Effector memory CD4-positive, alpha-beta T cell (primary cell): ENCODE measurements at places on chromosomes 12 and 14.

- no peak for DNase-seq
These were observed 460.4 kb downstream of the DPF3 start for GRCh38 chr14:72433511-72433910.

GRCh38 chr12:570921-571794, 92.1 kb downstream of the NINJ2 start:
- DNase-seq, result no peak

DNA sequence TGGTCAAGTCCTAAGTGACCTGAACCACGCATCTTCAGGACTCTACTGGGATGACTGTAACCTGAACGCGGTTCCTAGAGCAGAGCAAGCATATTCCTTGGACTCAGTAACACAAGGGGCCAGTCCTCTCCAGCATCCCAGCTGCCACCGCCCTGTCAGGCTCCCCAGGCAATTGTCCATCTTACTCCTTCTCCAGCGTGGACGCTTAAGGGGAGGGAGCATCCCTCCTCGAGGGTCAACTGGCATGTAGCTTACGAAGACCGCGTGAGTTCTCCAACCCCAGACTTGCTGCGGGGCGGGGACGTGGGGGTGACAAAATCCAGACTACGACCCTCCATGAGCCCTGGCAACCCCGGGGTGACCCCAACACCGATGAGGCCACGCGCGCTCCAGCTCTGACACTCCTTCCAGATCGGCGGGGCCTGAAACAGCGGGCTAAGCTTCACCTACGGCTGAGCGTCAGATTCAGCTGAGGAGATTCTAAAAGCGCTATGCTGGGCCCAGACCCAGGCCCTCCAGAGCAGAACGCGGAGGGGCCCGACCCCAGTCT, 846 bp upstream of the MTHFD1 start:
- no peak for DNase-seq

GRCh38 chr14:70107309-70107708, 81.4 kb downstream of the SLC8A3 start:
- no peak for DNase-seq

DNA sequence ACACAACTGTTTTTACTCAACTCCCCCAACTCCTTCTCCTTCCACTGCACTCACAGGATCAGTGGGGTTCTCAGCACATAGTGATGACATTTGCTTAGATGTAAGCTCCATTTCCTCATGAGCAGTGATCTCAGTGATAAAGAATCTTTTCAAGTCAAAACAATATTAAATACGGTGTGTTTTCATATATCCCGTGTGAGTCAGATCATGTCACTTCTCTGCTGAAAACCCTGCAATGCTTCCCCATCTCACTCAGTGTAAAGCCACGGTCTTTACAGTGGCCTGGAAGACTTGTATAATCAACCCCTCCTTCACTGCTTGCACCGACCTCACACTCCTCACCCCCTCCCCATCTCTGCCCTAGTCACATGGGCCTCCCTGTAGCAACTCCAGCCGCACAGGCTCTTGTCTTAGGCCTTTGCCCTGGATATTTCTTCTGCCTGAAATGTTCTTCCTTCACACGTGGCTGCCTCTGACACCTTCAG, 149.7 kb upstream of the ARHGAP5 start:
- no peak for DNase-seq

GRCh38 chr14:63867933-63868921, 15.4 kb downstream of the SYNE2 start:
- DNase-seq, result no peak

DNA sequence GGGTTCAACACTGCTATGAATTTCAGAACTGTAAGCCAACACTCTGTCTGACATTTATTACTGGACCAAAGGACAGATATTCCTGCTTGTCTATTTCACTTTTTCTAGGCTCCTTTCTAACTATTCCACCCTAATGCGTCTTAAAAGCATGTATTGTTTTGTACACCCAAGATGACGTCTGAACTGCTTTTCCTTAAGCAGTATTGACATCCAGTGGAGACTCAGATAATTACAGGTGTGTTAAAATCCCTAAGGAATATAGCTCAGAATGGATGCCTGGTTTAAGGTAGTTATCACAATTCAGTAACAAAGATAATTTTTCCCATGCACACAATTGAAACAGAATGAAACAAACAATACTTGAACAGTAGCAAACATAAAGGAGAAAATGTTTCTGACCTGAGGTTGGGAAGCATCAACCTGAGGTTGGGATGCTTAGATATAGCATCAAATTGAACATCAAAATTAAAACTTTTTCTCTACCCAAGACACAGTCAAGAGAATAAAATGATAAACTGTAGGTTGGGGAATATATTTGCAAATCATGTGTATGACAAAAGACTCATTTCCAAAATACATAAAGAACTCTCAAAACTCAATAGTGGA, 93.7 kb upstream of the PTPRR start:
- DNase-seq, result no peak

DNA sequence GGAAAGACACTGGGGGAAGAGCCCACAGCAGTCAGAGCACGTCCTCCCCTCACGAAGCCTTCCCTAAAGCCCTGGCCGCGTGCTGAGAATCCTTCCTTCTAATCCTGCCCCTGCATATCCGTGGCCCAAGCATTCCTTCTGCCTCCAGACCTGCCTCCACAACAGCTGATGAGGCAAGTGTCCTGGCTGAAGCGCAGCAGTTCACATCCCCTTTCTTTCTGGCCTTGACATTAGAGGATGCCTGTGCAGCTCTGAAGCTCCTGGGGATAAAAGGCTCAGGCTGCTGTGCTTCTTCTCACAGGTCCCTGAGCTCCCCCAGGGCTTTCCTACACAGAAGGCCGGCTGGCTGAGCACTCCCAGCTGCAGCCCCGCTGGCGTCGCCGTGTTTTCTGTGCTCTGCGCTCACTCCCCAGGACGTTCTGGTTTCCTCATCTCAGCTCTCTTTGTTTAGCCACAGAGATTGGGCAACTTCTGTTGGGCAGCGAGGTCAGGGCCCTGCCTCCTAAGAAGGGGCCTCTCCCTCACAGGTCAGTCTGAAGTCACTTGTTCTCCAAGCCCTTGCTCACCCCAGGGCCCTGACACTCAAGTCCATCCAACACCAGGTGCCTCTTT, 45.8 kb downstream of the NINJ2 start:
- DNase-seq, result no peak

DNA sequence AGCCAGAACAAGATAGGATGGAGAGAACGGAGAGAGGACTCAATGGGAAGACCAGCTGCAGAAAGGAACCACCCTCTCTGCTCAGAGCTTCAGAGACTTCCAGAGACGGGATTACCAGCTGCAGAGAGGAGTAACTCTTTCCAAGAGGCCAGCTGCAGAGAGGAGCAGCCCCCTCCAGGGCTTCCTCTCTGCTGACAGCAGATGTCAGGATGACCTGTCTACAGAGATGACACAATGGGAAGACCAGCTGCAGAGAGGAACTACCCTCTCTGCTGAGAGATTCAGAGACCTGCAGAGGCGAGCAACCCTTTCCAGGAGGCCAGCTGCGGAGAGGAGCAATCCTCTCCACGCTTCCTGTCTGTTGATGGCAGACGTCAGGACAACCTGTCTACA, 61.8 kb downstream of the KLRG1 start:
- DNase-seq, result no peak

GRCh38 chr14:69688299-69688649, 76.9 kb downstream of the SUSD6 start:
- DNase-seq, result no peak

DNA sequence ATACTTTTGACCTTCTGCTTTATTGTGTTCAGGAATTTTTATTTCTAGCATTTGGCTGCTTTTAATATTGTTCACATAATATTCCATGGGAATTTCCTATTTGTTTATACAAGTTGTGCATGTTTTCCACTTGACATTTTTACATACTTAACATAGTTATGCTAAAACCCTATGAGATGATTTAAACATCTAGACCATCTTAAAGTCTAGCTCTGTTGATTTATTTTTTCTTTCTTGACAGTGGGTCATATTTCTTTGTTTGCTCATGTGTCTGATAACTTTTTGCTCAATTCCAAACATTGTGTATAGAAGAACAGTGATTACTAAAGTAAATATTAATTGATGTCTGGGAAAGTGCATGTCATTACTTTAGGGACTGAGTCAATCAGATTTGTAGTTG, 202.1 kb upstream of the PDZRN4 start:
- DNase-seq, result no peak
